ENCODE measurements at places on chromosomes 6 and 20.

GRCh38 chr6:13581700-13582229, 7.4 kb downstream of the SIRT5 start:
- DNase-seq: peak; percentile 48

GRCh38 chr6:141264101-141264500, 868.6 kb upstream of the GJE1 start:
- no peak for DNase-seq

DNA sequence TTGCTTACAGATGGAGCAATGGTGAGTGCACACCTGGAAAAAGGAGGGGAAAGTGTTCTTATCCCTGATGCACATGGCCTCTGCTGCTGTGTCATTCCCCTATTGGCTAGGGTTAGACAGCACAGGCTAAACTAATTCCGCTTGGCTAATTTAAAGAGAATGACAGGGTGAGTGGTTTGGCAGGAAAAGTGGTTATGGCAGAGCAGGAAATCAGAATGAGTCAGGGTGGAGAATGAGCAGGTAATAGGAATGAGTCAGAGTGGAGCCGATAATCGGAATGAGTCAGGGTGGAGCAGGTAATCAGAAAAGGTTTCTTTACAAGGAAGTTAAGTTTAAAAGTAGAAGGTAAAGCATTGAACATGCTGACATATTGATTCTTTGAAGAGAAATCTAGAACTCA, 355.5 kb upstream of the HTR1E start:
- DNase-seq: no peak

- peak; percentile 69 for DNase-seq
Measured at GRCh38 chr6:33343953-33344611, 26.5 kb upstream of the ZBTB22 start.

DNA sequence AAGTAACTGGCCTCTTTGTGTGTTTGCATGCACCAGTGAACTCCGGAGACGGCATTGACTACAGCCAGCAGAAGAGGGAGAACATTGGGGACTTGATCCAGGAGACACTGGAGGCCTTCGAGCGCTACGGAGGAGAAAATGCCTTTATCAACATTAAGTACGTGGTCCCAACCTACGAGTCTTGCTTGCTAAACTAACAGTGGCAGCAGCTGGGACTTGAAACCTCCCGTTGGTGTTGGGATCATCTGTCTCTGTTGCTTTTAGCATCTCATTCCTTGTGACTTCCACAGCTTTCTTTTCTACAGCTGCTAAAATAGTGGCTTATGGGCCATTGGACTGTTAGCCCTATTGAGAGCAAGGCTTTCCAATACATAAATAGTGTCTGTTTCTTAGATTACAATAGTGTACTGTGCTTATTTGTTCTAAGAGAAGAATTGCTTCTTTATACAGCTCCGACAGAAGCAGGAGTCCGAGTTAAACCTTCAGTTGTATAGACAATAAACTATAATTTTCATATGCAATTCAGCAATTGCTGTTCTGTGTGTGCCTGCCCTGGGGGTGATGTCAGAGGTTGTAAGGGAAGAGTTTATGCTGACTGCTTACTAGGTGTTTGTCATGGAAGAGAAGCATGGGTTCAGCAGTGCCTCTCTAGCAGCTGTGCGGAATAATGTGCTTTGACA, 99.6 kb upstream of the QKI start:
- DNase-seq: no peak

DNA sequence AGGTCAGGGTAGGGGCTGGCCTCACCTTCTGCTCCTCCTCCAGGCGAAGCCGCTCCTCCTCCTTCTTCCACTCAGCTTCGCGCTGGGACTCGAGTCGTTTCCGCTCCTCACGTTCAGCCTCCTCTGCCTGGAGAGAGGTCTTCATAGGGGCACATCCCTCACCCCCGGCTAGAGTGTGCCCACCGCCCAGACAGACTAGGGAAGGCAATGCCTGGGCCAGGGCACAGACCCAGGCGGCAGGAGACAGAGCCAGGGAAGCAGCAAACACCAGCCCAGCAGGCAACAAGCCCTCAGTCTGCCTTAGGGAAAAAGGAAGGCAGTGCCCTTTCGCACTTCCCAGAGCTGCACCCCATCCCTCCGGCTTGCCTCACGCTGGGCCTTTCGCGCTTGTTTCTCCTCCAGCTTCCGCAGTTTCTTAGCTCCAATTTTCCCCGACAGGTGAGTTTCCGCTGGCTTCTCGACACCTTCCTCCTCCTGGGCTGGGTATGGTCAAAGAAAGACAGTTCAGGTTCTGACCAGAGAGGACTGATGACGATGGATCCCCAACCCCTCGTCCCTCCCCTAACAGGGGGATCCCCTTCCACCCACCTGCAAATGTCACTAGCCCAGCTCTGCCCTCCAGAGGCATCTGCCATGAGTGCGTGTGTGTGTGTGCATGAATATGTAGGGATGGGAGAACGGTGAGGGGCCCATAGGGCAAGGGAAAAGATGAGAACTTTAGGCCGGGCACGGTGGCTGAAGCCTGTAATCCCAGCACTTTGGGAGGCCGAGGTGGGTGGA, 4.3 kb downstream of the DDRGK1 start:
- no peak for DNase-seq

DNA sequence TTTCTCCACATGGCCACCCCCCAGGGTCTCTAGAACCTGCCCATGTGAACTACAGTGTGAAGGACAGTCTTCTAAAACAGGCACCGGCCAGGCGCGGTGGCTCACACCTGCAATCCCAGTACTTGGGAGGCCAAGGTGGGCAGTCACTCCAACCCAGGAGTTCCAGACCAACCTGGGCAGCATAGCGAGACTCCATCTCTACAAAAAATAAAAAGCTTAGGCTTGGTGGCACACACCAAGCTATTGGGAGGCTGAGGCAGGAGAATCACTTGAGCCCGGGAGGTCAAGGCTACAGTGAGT, 13.7 kb downstream of the ACSS1 start:
- DNase-seq: no peak

DNA sequence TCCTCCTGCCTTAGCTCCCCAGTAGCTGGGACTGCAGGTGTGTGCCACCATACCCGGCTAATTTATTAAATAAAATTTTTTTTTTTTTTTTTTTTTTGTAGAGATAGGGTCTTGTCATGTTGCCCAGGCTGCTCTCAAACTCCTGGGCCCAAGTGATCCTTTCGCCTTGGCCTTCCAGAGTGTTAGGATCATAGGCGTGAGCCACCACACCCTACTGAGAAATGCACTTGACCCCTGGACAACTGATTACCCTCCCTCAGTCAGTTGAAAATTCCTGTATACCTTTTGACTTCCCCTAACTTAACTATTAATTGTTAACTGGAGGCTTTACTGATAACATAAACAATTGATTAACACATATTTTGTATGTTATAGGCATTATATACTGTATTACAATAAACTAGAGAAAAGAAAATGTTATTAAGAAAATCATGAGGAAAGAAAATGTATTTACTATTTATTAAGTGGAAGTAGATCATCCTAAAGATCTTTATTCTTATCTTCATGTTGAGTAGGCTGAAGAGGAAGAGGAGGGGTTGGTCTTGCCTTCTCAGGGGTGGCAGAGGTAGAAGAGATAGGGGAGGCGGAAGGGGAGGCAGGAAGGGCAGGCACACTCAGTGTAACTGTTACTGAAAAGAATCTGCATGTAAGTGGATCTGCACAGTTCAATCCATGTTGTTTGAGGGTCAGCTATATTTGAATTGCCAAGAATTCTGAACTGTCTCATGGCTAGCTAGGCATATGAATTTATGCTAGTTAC, 104.3 kb downstream of the FARS2 start:
- peak; percentile 54 for DNase-seq

DNA sequence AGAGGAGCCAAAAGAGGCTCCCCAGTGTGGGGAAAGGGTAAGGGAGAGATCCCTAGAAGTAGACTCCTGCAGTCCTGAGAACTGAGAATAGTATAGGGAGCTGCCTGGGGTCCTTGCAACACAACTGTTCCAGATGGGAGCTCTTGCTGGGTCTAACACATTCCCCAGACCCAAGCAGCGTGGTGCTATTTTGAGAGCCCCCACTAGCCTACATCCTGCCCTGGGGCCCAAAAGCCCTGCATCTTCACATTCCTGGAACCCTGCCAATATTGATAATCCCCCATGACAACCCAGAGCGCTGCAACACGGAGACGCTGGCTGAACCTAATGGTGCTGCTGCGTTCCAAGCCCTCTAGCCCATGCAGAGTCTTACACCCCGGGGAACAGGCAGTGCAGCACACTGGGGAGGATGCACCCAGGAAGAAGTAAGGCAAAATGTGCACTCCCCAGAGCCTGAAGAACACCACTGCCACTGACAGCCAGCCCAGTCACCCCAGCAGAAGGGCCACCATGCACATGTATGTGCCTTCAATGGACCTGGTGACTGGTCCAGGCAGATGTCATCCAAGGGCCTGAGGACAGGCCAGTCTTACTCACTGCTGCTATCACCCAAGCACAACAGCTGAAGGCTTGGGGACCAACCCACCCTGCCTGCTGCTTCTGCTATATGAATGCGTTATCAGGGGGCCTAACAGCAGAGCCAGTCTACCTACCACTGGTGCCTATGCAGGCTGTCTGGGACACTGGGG, 7.0 kb upstream of the RNF217 start:
- no peak for DNase-seq

DNA sequence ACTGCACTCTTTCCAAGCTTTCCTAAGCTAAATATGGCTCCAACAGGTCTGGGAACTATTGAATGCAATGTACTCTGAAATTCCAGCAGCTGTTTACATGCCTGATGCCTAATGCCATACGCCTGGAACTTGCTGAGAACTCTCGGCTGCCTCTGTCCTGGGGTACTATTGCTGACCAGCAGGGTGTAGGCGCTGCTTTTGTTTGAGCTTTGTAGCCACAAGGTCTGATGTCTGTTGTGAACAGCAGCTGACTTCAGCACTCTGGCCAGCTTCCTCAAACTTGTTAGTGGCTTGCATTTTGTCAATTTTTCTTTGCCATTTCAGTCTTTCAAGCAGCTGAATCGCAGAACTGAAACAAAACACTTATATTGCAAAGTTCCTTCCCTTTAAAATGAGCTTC, 26.7 kb downstream of the SAYSD1 start:
- peak; percentile 59 for DNase-seq

GRCh38 chr6:57262901-57263694, 41.0 kb upstream of the RAB23 start:
- DNase-seq: no peak

DNA sequence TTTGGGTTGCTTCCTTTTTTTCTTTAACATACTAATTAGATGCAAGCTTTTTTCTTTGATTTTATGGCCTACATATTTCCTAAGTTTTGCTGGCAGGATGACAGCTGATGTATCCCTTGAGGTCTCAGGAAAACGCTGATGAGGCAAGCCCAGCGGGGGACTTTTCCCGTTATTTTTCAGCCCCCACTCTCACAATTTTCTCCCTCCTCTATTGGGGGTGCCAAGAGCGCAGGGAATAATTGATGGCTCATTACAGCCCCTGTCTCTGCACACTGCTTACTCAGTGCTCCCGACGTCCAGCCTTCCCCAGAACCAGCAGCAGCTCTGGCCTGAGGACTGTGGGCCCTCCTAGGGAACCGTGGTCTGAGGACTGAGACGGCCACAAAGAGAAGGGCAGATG, 38.6 kb upstream of the VSTM2L start:
- DNase-seq: no peak

- no peak for DNase-seq
Measured at GRCh38 chr6:25051083-25051482, 115.3 kb upstream of the RIPOR2 start.

DNA sequence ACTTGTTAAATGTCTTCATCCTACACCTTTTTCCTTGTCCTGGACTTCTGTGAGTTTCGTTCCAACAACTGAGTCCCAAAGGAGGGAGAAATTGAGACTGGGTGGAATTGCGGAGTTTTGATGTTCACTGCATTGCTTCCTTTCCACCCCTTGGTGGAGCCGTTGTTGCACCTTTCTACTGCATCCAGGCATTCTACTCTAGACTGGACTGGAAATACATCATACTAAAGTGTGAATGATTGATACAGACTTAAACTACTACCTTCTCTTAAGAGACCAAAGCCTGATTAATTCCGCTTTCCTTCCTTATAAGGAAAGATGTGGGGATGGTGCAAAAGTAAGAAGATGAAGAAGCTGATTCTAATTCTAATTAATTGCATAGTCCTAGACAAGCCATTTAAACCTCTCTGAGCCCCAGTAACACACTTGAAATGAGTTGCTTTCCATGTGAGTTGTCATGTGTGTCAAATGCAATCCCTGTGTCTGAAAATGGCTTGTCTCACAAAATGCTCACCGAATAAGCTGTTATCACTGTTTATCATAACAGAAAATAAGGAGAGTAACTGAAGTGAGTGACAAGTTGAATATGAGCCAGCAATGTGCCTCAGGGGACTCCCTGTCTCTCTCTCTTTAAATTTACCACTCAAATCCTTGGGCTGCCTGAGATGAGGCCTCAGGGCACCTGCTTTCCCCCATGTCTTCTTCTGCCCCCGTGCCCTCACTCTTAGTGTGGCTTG, 338.3 kb upstream of the CHD6 start:
- DNase-seq: peak; percentile 2

DNA sequence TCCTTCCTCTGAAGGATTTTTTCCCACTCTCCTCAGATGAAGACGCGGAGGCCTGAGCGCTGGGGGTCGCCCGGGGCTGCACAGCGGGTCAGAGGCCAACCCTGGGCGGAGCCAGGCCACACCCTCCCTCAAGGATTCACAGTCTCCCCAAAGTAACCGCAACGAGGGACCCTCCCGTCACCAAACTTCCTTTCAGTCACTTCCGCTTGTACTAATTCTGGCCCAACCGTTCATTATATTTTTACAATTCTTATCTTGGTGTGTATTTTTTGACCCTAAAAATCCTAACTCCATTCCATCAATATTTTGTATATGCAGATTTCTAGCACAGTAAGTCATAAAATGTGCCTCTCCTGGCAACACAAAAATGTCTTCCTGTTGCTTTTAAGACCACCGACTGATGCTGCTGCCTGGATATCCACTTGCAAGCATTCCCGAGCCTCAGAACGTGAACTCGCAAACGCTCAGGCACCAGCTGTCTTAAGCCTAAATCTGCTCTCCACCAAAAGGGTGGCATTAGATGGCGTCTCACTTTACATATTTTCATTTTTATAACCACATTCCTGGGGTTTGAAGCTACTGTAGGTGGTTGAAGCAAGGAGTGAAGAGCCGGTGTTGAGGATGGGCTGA, 128.0 kb downstream of the DLL1 start:
- DNase-seq: no peak

GRCh38 chr20:1190847-1191246, 6.1 kb upstream of the TMEM74B start:
- DNase-seq: no peak

DNA sequence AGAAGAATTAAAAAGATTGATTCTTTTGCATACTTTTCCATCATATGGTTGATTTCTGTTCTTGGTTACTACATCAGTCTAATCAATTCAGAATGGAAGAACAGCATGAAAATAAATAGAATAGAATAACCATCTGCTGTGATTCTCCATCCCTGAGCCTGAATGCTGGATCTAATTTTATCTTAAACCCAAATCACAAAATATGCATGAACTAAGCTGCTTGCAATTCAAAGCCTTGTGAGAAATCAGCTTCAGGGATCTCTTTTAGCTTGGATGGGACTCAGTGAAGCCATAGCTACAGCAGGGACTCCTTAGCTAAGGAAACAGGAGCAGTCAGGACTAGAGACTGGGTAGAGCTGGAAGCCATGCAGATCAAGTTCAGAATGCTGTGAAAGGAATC, 74.1 kb downstream of the TPBG start:
- DNase-seq: no peak
